ENCODE measurements at places on chromosomes 2 and 18.

- no peak for DNase-seq
These were observed 62.5 kb upstream of the ACAA2 start for GRCh38 chr18:49875783-49876182.

DNA sequence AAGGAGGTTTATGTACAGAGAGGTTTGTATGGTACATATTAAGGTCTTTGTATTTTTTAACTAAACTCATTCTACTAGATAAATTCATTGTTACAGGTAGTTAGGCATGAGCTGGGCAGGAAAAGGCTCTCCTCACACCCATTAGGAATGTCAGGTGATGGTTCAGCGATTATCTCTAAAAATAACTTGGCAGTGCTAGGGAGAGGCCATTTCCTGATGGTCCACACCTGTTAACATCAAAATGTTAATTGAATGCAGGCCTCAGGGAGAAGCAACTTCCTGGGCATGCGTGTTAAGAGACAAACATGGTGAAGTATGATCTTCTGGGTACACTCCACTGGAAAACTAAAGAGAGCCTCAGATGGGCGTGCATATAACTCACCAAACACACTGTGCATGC, 73.6 kb downstream of the ARL6IP6 start:
- DNase-seq, result no peak

DNA sequence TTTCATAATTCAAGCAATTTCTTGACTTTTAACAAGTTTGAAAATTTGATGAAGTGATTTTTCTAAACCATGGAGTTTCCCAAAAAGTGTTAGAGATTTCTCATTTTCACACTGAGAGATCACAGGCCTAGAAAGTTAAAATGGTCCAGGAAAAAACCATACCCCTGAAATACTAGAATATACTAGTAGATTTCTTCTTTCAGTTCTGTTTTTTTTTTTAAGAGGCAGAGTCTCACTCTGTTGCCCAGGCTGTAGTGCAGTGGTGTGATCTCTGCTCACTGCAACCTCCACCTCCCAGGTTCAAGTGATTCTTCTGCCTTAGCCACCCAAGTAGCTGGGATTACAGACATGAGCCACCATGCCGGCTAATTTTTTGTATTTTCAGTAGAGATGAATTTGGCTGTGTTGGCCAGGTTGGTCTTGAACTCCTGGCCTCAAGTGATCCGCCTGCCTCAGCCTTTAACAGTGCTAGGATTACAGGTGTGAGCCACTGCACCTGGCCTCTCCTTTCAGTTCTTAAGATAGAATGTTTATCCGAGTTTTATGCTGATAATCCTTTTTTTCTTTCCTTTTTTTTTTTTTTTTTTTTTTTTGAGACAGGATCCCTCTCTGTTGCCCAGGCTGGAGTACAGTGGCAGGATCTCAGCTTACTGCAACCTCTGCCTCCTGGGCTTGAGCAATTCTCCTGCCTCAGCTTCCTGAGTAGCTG, 14.4 kb downstream of the MTHFD2 start:
- DNase-seq, result no peak

- DNase-seq, result peak; percentile 74
These were observed at the start of gene ENOSF1 for GRCh38 chr18:712401-713134. Gene ENOSF1, minus strand, starts transcription at chr18:712630. Its CDS starts 43 bp downstream, at chr18:712587.
